ENCODE measurements at places on chromosomes 6 and 20.
A peak's percentile ranks its signal among the peaks of the same experiment; 100 is the strongest.

DNA sequence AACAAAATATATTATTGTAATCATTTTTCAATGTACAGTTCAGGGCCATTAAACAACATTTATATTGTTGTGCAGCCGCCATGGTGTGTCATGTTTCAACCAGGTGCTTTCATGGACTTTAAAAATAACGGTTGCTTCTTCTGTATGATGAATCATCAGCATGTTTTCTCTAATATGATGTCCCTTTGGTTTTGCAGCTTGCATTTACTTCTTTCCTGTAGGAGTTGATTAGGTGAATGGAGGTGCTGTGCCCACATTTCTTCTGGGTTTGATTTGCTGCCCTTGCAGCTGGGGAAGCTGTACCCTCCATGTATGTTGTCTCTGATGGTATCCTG lies 54.9 kb upstream of the TULP4 start:
- no peak for DNase-seq

- no peak for DNase-seq
These were observed 26.8 kb downstream of the MANBAL start for GRCh38 chr20:37316116-37316774.

GRCh38 chr6:44058617-44059358 lies 68.5 kb downstream of the MRPL14 start:
- DNase-seq: peak; percentile 98

DNA sequence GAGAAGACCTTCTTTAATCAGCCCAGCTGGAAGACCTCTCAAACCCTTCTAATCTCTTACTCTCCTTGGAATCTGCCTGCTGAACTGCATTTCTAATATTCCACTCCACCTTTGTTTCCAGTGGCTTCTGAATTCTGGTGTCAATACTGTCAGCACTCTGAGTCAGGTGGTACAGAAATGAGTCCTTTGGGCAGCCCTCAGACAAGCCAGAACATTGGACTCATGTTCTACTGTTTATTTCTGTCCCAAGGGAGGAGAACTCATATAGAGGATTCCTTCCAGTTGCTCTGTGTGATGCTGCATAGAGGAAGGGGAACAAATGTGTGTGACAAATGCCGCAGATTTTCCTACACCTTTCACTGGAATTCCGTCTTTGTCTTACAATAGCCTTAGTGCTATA lies 114.8 kb downstream of the PHF3 start:
- no peak for DNase-seq

DNA sequence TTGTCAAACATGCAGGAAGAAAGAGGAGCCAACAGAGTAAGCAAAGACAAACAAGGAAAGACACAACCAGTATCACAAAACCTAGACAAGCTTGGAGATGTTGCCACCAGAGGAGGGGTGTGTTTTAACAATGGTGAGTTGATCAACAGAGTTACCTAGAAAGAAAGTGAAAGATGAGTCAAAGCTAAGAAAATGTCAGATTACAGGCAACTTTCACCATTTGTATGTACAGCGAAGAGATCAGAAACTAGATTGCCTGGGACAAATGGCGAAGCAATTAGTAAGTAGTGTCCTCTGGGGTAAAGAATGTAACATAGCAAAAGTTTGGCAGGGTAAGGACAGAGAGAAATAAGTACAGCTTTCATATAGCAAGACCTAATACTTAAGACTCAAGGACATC lies 51.6 kb upstream of the POU3F2 start:
- no peak for DNase-seq

- no peak for DNase-seq
These were observed 271.6 kb downstream of the DHX35 start for GRCh38 chr20:39233755-39234154.

- no peak for DNase-seq
These were observed 723 bp downstream of the MANEA start for GRCh38 chr6:95578106-95578410.

GRCh38 chr6:85402071-85402470 lies 47.8 kb upstream of the NT5E start:
- DNase-seq: no peak

DNA sequence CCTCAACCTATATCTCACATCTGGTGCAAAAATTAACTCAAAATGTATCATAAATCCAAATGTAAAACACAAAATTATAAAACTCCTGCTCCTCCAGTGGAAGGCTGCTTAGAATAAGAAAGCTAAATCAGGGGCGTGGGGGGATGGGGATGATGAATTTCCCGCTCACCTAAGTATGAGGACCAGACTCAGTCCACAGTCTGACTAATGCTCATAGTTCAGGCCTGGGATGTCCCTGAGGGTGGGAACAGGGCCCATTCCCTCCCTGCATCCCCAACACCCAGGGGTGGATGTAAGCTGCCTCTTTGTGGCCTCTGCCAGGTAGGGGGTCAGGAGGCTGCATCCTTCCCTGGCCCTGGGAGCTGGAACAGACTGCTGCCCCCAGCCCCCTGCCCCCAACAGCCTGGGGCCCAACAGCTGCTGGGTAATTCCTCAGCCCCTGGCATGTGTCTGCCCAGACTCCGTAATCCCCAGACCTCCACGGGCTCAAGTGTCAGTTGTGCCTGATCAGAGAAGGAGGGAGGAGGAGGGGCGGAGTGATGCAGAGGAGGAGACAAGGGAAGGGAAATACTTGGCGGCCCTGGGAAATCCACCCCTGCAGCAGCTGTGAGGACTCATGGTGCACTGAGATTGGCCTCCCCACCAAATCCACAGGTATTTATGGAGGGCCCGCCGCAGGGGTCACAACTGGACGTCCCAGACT lies 224.5 kb downstream of the PREX1 start:
- no peak for DNase-seq

GRCh38 chr20:1320902-1321653 lies 7.9 kb downstream of the SDCBP2 start:
- DNase-seq: no peak
